ENCODE measurements at places on chromosomes 4 and X.

DNA sequence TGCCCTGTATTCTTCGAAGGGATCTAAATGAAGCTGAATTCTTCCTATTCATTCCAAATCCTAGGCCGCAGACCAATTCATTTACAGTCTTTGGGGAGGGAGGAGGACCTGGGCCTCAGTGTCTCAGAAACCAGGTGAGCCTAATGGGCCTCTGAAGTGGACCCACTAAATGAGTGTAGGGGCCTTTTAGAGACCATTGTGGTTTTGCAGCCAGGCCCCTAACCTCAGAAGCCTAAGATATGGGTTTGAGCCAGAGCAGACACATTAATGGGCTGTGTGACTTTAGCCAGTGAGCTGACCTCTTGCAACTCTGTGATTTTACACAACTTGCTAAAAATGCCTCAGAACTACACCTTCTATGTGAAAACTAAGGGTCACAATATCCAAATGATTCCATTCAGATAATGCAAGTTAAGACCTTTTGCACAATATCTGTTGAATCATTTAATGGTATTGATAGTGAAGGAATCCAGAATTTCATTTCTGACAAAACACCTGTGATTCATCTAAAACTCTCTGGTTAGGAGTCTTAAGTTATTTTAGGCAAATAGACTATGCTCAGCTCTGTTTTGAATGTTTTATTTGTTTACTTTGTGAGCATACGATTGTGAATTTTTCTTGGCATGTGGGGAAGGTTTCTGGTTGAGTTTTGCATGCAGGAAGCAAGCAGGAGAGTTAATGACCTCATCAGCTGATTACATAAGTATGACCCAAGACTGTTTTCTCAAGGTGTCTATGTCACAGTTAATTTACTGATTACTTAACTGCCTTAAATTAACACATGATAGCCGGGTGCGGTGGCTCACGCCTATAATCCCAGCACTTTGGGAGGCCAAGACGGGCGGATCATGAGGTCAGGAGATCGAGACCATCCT is 75.0 kb downstream of the EVC start:
- DNase-seq = no peak

DNA sequence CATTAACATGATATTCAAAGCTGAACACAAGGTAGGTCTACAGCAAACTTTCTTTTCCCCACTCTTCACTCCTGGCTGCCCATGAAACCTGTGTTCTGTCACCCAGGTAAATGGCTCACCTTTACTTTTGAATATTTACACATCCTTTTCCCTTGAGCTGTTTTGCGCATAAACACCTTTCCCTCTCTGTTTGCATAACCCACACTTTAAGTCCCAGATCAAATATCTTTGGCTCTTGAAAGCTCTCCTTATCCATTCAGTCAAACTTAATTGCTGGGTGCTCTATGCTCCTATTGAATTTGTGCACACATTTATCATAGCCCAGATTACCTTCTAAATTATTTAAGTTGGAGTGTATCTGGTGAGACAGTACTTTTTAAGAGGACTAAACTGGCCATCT is 51.7 kb upstream of the ATP8A1 start:
- DNase-seq = no peak

GRCh38 chrX:108701633-108702032 is 34.7 kb downstream of the IRS4 start:
- DNase-seq = no peak

DNA sequence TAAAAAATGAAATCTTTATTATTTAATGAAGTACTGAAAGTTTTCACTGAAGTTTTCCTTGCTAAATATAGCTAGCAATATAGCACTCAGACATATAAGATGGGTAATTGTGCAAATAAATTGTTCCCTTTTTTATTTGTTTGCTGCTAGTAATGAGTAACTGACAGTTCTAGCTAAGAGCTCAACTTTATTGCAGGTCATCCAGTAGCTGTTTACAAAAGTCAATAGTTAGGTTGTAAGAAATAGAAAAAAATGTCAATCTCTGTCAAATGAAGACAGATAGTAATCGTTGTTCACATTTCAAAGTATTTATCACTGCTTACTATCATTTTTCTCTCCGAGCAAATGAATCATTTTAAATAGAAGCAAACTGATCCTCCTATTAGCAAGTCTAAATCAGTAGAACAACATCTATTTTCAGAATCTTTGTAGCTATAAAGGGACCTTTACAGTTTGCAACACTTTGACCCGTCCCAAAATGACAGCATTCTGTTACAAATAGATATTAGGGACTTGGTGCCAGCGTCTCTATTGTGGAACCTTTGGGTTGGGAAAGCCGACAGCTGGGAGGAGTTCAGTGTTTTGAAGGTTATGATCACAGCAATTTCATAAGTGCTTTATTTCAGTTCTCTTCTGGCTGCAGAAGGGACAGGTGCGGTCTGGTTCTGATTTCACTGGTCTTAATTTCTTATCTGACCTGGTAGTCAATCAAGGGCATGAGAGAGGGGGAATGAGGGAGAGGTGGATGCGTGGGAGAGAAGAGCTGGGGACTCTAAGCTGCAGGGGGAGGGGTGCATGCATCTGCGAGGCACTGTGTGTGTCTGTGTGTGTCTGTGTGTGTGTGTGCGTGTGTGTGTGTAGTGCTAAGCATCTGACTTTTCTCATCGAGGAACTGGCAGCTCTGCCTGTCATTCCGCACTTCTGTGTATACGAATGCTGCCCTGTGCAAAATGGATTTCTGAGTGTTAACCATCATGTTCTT is 227.9 kb upstream of the PITX2 start:
- DNase-seq = no peak

GRCh38 chrX:69015156-69015555 is 150.1 kb downstream of the PJA1 start:
- DNase-seq = no peak

GRCh38 chr4:76943790-76944189 is 5.8 kb upstream of the SEPTIN11 start:
- no peak for DNase-seq

DNA sequence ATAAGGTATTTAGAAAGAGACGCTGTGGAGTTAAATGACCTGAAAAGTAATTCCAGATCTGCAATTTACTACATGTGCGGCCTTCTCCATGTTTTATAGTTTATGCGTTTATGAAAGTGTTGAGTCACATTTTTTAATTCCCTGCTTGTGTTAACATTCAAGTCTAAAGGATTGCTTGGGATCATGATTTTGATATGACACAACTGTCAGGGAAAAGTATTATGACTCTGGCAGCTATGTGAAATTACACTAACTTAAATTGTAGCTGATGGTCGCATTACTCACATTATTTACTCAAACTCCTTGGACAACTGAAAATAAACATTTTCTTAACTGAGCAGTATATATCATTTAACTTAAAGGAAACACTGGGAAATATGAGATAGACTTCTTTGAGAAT is 14.3 kb upstream of the GABRB1 start:
- no peak for DNase-seq

- DNase-seq = no peak
Measured at GRCh38 chr4:79820427-79820826, 252.6 kb downstream of the ANTXR2 start.

DNA sequence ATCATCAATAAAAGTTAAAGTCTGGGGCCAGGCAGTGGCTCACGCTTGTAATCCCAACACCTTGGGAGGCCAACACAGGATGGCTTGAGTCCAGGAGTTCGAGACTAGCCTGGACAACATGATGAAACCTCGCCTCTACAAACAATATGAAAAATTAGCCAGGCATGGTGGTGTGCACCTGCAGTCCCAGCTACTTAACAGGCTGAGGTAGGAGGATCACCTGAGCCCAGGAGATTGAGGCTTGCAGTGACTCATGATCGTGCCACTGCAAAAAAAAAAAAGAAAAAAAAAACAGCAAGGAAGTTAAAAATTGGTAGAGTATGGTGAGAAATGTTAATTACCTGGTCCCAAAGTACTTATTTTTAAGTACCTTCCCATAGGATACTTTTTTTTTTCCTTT is 27.5 kb downstream of the FBXW7 start:
- DNase-seq = no peak

DNA sequence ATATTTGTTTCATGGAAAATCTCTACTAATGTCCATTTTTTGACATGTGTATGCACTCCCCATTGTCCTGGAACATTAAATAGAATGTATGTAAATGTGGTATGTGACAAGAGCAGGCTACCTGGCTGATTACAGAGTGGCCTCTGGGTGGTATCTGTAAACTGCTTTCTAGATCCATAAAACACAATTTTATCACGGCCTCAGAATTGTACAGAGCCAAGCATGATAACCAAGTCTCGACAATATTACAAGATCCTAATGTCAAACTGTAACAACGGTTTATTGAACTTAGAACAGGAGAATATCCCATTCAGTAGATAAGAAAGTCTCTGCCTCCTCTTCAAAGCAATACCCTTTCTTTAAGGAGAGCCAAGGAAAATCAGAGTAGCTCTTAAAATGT is 212.4 kb downstream of the PCDH7 start:
- no peak for DNase-seq

GRCh38 chr4:14149176-14150053 is 521.9 kb upstream of the BOD1L1 start:
- DNase-seq = no peak

DNA sequence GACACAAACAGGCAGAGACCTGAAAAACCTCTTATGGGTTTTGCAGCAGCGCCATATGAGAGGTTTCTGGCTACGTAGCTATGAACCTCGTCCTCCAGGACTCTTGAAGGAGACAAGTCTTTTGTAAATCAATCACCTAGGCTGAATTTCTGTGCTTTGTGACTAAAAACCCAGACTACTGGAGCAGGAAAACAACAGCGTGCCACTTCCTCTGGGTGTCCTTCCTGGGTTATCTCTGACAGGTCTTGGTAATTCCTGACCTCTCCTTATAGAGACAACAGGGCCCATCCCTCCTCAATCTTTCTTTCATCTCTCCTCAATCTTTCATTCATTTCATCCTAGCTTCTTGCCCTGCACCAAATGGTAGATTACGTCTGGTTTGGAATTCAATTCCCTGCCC is 5.7 kb downstream of the S100P start:
- DNase-seq = no peak

- no peak for DNase-seq
Measured at GRCh38 chrX:148192547-148192946, 211.4 kb downstream of the FMR1NB start.

DNA sequence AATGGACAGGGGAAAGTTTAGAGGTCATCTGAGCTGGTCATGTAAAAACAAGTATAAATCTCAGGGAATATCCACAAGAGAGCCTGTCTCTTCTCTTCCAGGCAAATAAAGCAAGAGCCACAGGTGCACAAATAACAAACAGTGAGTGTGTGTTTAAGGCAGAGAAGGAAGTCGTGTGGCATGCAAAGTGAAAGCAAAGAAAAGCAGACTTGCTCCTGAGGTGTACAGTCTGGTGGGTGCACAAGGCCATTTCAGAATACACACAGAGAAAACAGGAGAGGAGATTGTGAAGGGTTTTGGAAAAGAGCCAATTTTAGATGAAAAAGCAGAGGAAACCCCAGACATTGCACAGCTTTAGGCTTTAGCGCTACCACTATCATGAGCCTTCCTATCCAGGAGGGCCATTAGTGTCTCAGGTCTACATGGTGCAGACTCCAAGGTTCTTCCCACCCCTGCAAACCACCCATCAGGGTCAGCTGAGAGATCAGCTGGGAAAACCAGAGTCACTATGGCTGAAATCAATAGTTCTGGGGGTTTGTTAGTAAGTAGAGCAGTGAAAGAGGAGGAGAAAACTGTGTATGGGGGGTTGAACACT is 355.8 kb downstream of the KLHL4 start:
- no peak for DNase-seq

- no peak for DNase-seq
Measured at GRCh38 chrX:40099055-40099958, 1.5 kb upstream of the BCOR start.

- DNase-seq = no peak
Measured at GRCh38 chr4:101818362-101818761, 27.8 kb downstream of the BANK1 start.

DNA sequence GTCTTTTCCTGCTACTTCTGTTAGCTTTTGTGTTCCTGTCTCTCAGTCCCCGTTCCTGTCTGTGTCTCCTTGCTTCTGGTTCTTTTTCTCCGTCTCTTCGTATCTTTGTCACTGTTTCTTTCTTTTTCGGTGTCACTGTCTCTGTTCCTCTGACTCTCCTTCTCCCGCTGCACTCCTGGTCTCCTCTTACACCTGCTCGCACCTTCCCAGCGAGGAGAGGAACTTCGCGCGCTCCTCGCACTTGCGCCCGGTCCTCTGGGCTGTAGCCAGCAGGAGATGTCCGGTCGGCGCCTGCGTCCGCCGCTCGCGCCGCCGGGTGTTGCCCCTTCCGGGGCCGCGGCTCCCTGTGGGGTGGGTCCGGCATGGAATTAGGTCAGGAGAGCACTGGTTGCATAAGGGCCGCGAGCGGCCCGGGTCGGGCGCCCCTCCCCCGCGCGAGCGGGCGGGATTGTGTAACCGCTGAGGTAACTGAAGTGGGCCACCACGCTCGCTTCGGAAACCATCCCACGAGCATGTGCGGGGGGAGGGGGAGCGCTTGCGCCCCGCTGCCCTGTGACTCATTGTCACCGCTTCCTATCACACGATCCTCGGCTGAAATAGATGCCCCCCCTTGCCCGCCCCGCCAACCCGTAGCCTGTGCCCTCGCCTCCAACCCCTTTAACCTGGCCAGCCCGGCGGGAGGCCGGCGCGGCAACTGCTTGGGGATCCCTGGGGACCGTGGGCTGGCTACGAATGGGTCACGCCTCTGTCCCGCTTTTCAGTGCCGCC is 1.6 kb downstream of the LONRF3 start:
- DNase-seq = peak; percentile 50

DNA sequence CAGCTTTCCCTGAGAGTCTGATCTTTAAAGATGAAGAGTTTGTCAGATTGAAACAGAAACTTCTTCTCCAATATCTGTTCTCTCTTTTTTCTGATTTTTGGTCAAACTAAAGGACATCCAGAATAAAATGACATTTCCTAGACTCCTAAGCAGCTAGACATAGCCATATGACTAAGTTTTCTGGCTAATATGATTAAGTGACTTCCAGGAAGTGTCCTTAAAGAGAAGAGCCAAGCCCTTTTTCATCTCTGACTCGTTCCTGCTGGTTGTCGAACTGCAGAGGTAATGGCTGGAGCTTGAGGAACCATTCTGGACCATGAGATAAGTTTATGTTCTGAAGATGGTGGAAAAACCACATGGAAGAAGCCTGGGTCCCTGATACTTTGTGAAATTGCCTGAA is 546.0 kb downstream of the BCOR start:
- no peak for DNase-seq

- no peak for DNase-seq
Measured at GRCh38 chrX:71067089-71067488, 1.0 kb downstream of the SNX12 start.

DNA sequence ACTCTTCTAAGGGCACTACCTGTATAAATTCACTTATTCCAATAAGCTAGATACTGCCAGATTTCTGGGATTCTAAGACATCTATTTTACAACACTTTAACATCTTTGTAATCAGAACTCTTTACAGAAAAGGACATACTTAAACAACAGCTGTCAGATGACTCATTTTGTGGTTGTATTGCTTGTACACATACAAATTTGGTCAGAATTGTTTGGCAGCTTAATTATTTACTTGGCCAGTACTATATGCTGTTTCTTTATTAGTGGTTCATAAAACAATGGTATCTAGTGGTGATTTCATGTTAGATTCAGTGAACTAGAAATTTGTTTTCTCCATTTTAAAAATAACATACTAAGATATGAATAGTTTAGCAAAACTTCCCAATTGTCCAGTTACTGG is 27.2 kb downstream of the PALLD start:
- DNase-seq = no peak

GRCh38 chr4:79798047-79798446 is 275.0 kb downstream of the ANTXR2 start:
- no peak for DNase-seq

- no peak for DNase-seq
Measured at GRCh38 chrX:8981723-8982122, 52.2 kb downstream of the FAM9B start.

GRCh38 chr4:87465739-87466366 is 43.5 kb downstream of the NUDT9 start:
- no peak for DNase-seq
